ENCODE measurements at places on chromosomes 13 and 19.

DNA sequence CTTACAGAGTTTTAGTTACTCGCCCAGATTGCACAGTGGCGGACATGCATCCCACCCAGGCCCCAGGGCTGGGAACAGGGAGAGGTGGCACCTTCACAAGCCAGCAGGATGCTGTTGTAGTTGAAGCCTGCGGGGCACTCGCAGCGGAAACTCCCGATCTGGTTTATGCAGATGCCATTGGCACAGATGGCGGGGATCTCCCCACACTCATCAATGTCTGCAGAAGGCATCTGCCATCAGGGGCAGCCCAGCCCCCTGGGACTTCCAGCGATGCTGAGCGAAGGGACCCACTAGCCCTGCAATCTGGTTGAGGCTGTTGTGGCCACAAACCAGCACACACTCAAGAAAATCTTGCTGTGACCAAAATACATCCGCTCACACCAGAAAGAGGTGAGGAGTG, 44.6 kb downstream of the CCL25 start:
- DNase-seq = no peak

GRCh38 chr19:52258426-52258825, 11.0 kb upstream of the ZNF766 start:
- DNase-seq = no peak

GRCh38 chr19:48548253-48548911, 3.6 kb upstream of the SULT2B1 start:
- no peak for DNase-seq

- DNase-seq = no peak
These were observed 4.8 kb upstream of the ATF5 start for GRCh38 chr19:49924004-49924880.

- DNase-seq = no peak
These were observed 254.0 kb downstream of the TSHZ3 start for GRCh38 chr19:31095100-31095804.

- no peak for DNase-seq
These were observed 359.3 kb downstream of the EFNB2 start for GRCh38 chr13:106176117-106176516.

DNA sequence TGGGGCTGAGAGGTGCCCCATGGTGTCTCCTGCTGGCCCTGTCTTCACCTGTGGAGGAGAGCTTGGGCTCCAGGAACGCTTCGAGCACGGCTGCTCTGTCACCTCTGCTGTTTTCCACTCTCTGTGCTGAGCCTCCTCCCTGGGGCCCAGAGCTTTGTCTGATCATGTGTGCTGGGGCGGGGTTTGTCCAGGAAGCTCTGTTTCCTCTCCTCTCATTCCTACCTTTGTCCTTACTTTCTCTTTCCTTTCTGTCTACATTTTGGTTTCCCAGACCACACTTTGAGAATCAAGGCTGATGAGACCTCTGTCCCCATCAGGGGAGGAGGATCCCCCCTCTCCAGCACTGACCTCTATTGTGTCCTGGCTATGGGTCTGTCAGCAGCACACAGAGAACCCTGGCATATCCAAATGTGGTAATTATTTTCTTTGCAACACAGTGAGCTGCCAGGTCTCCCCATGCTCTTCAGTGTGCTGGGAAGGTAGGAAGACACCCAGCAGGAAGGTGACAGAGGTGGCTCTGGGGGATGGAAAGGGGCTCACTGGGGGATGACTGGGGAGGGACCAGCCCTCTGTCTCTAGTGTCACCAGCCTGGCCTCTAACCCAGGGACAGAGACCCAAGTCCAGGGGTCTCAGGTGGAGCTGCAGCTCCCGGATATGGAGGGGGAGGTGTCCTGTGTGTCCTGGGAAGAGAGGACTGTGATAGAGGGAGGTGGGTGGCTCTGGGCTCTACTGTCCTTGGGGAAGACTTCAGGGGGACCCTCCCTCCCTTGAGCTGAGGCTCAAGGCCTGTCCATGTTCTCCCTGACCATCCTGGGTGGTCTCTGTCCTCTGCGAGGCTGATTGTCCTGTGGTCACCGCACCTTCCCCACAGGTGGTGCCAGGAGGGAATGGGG, at the start of gene CEACAM1:
TSS of gene CEACAM1 (minus strand) at position 128 of the 894 bp plus-strand sequence. CDS start at position 21, 107 bp downstream.
- no peak for DNase-seq

DNA sequence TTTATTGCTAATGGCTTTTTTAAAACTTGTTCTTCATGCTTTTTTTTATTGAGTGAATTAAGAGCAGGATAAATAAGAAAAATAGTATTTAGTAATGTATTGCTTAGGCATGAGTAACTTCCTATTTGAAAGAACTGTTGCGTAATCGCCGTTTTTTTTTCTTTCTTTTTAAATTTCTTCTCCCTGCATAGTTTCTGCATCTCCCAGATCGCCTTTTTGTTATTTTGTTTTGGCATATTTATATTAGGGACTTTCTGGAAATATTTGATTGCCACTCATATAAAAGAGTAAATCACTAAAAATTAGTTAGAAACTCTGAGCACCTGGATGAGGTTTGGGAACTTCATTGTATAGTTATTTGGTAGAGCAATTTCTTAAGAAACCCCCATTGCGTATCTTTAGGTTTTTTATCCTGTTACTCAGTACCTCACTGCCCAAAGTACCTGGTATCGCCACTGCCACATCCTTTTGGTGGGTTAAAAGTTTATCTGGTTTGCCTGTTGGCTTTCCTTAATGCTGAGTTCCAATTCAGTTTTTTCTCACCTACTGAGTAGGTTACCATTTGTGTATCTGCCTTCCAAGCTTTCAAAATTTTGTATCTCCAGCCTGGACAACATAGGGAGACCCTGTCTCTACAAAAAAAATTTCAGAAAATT, 36.2 kb upstream of the LPAR6 start:
- DNase-seq = peak; percentile 89

DNA sequence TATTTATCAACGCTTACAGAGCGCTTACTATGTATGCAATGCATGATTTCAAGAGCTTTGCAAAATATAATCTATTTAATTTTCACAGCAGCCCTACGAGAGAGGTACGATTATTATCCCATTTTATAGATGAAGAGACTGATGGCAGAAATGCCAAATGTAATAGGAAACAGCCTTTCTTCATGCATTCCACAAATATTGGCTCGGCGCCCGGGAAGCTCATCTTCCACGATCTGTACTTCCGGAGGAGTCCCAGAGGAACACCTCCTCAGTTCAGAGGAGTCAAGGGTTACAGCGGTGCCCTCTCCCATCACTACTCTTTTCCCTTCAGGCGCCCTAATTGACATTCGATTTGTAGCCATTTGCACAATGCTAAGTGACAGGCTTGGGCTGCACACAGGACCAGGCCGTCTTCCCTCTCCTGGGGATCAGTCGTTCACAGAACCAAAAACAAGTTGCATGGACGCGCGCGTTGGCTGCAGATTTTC, 1.1 kb upstream of the ARHGAP35 start:
- no peak for DNase-seq

- no peak for DNase-seq
These were observed 311.9 kb upstream of the ARGLU1 start for GRCh38 chr13:106879806-106880205.

DNA sequence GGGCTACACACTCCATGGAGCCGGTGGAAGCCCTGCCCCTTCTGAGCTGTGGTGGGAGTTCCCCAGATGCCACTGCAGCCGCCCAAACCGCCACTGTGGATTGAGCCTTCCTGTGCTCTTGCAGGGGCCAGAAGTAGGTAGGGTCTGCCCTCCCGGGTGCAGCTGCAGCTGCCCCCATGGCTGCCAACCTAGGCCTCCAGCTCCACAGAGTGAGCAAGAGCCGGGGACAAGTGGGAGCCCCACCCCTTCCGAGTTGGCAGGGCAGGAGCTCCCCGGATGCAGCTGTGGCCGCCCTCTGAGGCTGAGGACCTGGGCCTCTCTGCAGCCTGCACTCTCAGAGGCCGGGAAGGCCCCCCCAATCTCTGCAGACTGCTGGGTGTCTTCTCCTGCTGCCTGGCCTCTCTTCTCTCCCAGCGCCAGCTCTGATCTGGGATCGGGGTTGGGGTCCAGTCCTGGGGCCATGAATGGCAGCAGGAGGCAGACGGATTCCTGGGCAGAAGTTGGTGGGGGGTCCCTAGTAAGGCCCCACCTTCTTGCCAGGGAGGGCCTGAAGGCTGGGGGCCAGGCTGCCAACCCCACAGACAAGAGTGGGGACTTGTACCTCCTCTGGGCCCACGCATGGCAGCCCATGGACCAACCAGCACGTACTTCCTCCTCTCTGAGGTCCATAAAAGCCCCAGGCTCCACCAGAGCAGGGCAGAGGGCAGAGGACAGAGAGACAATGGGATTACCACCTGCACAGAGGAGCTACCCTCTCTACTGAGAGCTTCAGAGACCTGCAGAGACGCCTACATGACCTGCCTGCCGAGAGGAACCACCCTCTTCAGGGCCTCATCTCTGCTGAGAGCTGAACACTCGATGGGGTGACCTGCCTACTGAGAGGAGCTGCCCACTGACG, 28.9 kb downstream of the AP2S1 start:
- no peak for DNase-seq

DNA sequence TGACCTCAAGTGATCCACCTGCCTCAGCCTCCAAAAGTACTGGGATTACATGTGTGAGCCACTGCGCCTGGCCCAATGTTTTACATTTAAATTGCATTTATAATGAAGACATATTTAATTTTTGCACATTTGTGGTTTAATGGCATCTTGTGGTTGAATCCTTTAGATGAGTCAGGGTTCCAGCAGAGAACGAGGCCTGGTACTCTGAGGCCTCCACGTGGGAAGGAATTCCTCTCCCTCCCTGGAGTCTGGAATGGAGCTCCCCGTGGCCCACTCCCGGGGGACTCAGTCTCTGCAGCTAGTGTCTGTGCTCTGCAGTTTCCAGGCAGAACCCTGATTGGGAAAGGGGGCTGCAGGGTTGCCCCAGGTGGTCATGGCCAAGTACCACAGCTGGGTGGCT, 24.2 kb downstream of the ZFR2 start:
- DNase-seq = no peak

DNA sequence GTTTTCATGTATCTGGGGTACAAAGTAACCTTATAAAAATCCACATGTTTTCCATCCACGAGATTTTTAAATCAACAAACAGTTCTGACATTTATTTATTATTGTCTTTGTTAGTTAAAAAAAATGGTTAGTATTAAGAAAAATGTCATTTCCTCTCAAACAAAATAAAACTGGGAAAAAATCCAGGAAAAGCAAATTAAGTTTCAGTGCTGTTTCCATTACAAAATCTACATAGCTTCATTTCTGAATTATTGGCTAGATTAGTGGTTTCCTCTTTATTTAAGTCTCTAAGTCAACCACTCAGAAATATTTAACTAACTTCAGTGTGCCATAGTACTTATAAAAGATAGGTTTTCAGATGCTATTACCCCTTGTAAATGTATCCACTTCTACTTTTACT, 49.1 kb downstream of the MZT1 start:
- DNase-seq = no peak

All from AML-193 (cell line).